ENCODE measurements at places on chromosomes 3 and 15. TPM values are rescaled to one million over a fixed set of nuclear protein-coding genes. Genes with fewer than 3 reads are reported as not detected.

Gene BCL2A1
- total RNA-seq, result 17.5 TPM

Gene SKOR1
- 0.18 TPM for total RNA-seq

Gene GMPS
- total RNA-seq, result 103 TPM

Gene GRK7
- not detected for total RNA-seq

Gene ROBO2
- not detected for total RNA-seq

Gene CPLX3
- 0.25 TPM for total RNA-seq

Gene FRG2C
- total RNA-seq, result not detected

Gene GMNC
- not detected for total RNA-seq

Gene P2RY14
- 0.57 TPM for total RNA-seq

Gene ALS2CL
- 3.5 TPM for total RNA-seq

Gene SNX33
- 1.3 TPM for total RNA-seq

Gene PDCD7
- 41.8 TPM for total RNA-seq

Gene LRRN1
- total RNA-seq, result 0.16 TPM

Gene FBN1
- total RNA-seq, result 1.7 TPM

Gene CATSPER2
- 6.9 TPM for total RNA-seq

Gene LMAN1L
- total RNA-seq, result 0.64 TPM

Gene ROBO1
- not detected for total RNA-seq

Gene P2RY12
- not detected for total RNA-seq

Gene FAM174B
- total RNA-seq, result 4.3 TPM

Gene CHRFAM7A
- total RNA-seq, result not detected

Gene GATA2
- not detected for total RNA-seq

Gene PLA2G4E
- total RNA-seq, result not detected

Gene ITIH1
- total RNA-seq, result not detected

Gene TLR9
- total RNA-seq, result not detected

Gene MYZAP
- 0.14 TPM for total RNA-seq

Gene SNTN
- not detected for total RNA-seq

Gene GRAMD1C
- 0.23 TPM for total RNA-seq

Gene MAP6D1
- 1.4 TPM for total RNA-seq

Gene SPTBN5
- total RNA-seq, result 1.0 TPM

Gene UQCRC1
- total RNA-seq, result 180 TPM

Gene PLSCR5
- total RNA-seq, result not detected

Gene COLQ
- 3.9 TPM for total RNA-seq

Gene C3orf20
- 0.20 TPM for total RNA-seq

Gene TMEM45A
- total RNA-seq, result 0.32 TPM

Gene ADAMTSL3
- 0.07 TPM for total RNA-seq

Gene TXNRD3
- 0.25 TPM for total RNA-seq

Gene LEKR1
- total RNA-seq, result 0.73 TPM

Gene HMCES
- 50.8 TPM for total RNA-seq

Gene PPP1R14D
- not detected for total RNA-seq

Gene PFN2
- 0.95 TPM for total RNA-seq

Gene CFAP100
- total RNA-seq, result not detected

Gene PTPRG
- 0.84 TPM for total RNA-seq

Gene UACA
- 1.5 TPM for total RNA-seq

Gene SNX22
- 0.36 TPM for total RNA-seq

Gene CFAP20DC
- total RNA-seq, result 1.7 TPM

Gene STT3B
- 138 TPM for total RNA-seq
